Activated effector memory CD4-positive, alpha-beta T cell treated with Interleukin-2 at 50 U/mL for 16 hours (primary cell): ENCODE measurements at places on chromosomes 16 and 17.

GRCh38 chr16:81632392-81633146 lies 146.5 kb upstream of the PLCG2 start:
- peak; percentile 71 for DNase-seq

GRCh38 chr17:78143214-78144146 lies 2.7 kb upstream of the C17orf99 start:
- DNase-seq: no peak

- DNase-seq: no peak
Observed at GRCh38 chr16:89152831-89153700, 18.5 kb upstream of the CDH15 start.

DNA sequence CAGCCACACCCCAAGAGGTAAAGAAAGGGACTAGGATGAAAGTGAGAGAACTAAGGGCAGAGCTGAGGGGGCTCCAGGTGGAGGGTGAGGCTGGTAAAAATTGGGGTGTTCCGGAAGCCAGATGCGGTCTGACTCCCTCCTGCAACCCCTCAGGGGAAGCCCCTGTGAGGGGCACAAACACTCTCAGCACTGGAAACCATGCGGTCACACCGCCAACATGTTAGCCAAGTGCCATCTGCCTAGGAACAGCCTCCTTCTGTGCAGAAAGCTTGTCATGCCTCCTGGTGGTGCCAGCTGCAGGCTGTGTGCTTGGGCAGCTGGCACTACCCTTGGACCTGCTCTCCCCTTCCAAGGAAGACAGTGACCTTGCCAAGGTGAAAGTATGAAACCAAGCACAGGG lies 83.5 kb upstream of the RPL38 start:
- no peak for DNase-seq

DNA sequence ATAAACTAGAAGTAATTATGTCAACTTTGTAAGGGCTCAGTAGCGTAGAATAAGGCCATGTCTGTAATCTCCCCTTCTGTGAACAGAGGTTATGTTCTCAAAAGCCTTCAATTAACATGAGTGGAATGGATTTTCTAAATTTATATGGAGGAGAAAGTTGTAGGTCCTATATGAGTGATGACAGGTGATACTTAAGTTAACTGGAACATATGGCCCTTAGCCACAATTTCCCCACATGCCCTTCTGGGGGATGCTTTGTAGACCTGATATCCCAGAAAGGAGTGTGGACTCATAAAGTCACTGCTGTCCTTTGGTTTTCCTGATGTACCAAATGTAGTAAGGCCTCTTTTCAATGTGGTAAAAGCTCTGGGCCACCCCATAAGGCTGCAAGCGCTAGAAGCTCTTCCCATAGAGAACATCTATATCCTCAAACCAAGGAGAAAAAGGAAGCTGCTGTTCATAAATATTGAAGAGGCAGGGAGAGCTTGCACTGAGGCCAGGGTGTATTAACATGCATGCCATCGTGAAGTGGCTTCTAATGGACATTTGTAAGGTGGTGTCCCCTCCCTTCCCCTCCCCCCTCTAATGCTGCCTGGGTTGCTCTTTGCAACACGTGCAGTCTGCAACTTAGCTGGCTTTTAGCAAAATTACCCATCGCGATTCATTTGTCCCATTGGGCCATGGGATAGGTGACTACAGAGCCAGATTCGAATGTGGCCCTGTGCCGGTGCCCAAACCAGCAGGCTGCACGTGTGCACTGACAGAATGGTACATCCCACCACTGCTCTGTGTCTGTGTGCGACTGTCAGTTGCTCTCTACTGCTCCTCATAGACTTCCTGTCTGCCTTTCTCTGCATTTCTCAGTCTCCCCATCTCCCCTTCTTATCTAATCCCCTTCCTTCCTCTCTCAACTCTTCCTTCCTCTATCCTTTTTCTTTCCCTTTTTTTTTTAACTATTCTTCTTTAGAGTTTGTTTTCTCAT lies 269.0 kb downstream of the WWOX start:
- no peak for DNase-seq

- no peak for DNase-seq
Observed at GRCh38 chr17:28293994-28294393, 25.0 kb upstream of the TMEM97 start.

DNA sequence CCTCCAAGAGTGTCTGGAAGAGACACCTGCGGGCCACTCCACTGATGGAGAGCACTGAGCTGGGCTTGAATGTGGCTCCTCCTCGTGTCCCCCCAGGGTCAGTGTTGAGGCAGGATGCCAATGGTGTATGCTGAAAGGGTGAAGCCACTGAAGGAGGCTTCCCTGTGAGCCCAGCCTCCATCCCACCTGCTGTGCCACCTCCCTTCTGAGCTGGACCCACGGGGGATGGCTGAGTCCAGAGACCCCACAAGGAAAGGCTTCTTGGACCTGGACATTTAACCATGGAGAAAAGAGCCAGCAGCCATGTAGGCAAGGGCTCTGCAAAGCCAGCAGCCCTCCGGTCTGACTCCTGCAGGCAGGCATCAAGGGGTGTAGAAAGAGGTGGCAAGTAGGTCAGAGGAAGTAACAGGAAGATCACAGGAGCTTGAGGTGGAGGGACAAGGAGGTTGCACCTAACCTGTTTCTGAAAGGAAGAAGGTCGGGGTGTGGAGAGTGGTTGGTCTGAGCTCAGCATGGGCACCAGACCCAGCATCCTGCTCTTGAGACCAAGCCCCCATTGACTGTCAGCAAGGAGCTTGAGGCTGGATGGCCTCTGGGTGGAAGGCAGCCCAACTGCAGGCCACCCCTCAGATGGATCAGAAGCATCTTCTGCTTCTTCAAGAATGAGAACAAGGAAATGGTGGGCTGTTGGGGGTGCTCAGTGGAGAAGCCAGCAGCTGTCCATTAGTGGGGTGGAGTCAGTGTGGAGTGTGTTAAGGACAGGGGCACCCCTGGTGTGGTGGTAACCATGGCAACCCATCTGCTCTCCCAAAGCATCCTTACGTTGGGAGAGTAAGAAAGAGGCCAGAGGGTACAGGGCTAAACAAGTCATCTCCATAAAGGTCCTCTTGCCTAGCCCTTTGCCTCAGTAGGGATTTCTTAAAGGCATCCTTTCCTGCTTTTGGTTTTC lies 80.7 kb downstream of the PLD6 start:
- DNase-seq: peak; percentile 23

GRCh38 chr17:69239611-69240600 lies 11.3 kb upstream of the ABCA10 start:
- DNase-seq: no peak

- DNase-seq: no peak
Observed at GRCh38 chr17:74601944-74602572, 10.0 kb upstream of the CD300LD start.

DNA sequence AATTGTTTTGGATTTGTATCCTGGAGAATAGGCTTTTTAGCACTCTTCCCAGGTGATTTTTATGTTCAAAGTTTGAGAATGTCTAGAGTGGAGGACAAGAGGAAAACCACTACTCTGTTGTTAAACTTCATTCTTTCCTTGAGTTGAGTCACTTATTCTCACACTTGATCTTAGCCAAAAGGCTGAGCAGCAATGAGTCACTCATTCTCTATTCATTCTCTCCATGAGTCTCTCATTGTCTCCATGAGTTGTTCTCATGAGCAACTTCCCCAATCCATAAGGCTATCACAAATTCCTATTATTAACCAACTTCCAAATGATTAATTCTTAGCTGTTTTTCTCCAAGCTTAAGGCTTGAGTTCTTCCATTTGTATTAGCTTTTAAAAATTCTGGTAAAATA lies 1393.3 kb downstream of the CDH8 start:
- DNase-seq: no peak

- no peak for DNase-seq
Observed at GRCh38 chr17:76742958-76743357, 5.0 kb downstream of the MFSD11 start.

GRCh38 chr16:88911136-88911945 lies 44.9 kb upstream of the PABPN1L start:
- no peak for DNase-seq

DNA sequence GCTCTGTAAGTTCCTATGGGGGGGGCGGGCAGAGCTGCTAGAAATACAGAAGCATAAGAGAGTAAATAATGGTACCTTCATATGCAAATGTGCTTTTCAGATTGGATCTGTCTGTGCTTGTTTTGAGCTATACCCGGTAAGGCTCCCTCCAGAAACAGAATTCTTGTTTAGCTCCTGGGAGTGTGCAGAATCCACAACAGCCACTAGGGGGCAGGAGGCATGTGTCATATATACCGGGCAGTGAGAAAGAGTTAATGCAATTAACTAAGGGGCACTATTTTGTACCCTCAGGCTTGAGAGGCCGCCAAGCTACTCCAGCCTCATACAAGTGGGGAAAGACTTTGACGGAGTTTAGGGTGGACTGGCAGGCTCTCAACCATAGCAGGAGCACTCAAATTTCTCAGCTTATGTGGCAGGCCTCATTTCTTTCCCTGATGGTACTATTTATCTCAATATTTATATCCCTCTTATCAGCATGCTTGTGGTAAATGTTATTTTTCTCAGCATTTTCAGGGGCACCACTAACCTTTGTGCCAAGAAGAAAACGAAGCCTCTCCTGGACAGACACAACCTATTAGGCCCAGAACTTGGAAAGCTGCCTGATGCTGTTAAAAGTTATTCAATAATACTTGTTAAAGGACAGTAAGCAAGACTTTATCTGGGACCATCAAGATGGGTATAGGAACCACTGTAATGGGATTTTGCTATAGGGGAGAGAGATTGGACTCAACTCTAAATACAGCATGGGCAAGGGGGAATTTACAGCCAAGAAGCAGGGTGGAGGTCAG lies 10.7 kb upstream of the CENPV start:
- DNase-seq: peak; percentile 56

DNA sequence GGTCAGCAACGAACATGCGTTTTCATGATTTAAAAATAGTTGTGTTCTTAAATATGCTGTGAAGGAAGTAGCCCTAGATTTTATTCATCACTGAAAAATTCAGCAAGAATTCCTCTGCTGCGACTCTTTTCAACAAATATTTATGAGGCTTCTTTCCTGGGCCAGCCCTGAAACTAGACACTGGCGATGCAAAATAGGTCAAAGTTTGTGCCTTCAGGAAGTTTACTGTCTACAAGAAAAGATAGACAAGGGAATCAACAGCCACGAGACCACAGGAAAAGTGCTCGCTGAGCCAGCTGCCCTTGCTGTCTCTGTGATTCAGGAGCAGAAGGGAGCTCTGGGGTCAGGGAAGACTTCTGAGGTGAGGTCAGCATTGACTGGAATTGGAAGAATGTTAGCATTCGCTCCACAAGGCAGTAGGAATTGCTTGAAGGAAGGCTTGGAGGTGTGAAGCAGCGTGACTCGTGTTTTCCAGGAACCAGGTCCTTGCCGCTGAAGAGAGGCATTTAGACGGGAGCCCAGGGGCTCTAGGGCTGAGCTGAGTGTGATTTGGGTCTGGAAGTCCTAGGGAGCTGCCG lies 1.9 kb upstream of the RPL26 start:
- no peak for DNase-seq

- no peak for DNase-seq
Observed at GRCh38 chr17:79298799-79299198, 224.2 kb downstream of the ENGASE start.

- DNase-seq: no peak
Observed at GRCh38 chr17:29151567-29151966, 28.6 kb downstream of the MYO18A start.

- DNase-seq: no peak
Observed at GRCh38 chr16:77916111-77916510, 106.2 kb upstream of the CLEC3A start.

- DNase-seq: no peak
Observed at GRCh38 chr17:48030531-48030930, 7.1 kb downstream of the COPZ2 start.

GRCh38 chr17:21815352-21816063 lies 123.2 kb downstream of the KCNJ18 start:
- DNase-seq: no peak

GRCh38 chr16:23863511-23864422 lies 28.0 kb downstream of the PRKCB start:
- DNase-seq: no peak

- DNase-seq: no peak
Observed at GRCh38 chr16:17439580-17439979, 31.2 kb downstream of the XYLT1 start.

DNA sequence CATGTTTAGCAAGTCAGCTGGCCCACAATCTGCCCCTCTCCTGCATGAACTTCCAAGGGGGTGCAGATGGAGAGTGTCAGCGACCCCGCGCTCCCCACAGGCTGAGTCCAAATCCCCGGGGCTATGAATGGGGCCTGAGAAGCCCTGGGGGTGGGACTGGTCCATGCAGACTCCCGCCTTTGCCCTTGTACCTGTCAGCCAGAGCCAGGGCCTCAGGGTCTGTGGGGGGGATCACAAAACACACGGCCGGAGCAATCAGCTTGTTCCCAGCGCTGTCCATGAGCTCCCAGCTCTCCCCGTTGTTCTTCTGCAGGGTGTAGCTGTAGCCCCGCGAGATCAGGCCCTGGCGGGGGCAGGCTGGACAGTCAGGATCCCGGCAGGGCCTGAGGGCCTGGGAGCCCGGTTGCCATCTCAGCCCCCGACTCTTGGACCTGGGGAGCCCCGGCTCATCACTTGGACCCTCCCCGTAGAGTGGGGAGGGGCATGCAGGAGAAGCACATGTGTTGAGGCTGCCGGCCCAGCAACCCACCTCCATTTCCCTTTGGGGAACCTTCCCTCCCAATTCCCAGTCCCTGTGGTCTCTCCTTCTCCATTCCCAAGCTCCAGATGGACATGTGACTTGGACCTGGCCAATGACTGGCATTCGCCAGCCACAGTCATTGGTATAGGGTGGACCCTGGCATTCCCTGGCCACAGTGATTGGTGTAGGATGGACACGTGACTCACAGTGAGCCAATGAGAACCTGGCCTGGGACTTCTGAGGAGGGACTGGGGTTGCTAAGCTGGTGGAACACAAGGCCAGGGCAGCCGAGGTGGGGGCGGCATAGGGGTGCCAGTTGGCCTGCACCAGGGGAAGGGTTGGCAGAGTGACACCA lies 42.4 kb downstream of the PPL start:
- DNase-seq: no peak

DNA sequence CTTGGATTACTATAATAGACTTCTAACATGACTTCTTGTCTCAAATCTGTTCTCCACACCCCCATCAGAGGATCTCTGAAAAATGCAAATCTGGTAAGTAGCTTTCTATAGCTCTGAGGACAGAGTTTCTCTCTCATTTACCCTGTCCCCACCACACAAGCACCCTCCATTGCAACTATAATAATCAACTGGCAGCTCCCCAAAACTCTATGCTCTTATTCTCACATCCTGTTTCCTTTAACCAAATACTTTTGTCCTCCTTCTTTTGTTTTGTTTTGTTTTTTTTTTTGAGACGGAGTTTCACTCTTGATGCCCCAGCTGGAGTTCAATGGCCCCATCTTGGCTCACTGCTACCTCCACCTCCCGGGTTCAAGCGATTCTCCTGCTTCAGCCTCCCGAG lies 73.4 kb downstream of the HELZ start:
- no peak for DNase-seq

GRCh38 chr16:84414789-84415326 lies 46.5 kb downstream of the ATP2C2 start:
- DNase-seq: no peak
